ENCODE measurements at places on chromosomes 1 and 21. TPM values are rescaled to one million over a fixed set of nuclear protein-coding genes. Genes with fewer than 3 reads are reported as not detected.

GRCh38 chr1:173267453-173267945 lies 60.4 kb upstream of the TNFSF4 start:
- no peak for DNase-seq

DNA sequence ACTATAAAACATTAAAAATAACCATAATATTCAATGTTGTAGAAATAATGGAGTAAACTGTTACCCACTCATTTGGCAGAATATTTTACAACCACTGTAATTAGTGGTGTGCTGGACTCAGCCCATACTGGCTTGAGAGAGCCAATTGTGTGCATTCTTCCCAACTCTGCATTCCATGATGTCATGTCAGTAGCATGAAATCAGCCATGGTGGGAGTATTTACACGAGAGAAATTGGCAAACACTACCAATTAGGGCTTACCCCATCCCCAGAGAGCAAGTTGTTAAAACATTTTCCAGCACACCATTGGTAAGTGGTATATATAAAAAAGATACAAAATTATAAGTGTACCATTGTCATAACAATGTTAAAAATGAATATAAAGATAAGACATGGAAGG lies 19.1 kb upstream of the QSOX1 start:
- DNase-seq, result no peak

GRCh38 chr1:111704776-111705175 lies 34.4 kb downstream of the INKA2 start:
- DNase-seq, result peak; percentile 38

Gene FRRS1
- 1.0 TPM for polyA plus RNA-seq

Gene UBL4B
- polyA plus RNA-seq, result not detected

- no peak for DNase-seq
These were observed 20.0 kb upstream of the PADI1 start for GRCh38 chr1:17184822-17185484.

Gene HHAT
- polyA plus RNA-seq, result 3.9 TPM

Gene DIO1
- 24.2 TPM for polyA plus RNA-seq

- peak; percentile 65 for DNase-seq
These were observed 52.1 kb downstream of the GPR161 start for GRCh38 chr1:168084396-168085231.

DNA sequence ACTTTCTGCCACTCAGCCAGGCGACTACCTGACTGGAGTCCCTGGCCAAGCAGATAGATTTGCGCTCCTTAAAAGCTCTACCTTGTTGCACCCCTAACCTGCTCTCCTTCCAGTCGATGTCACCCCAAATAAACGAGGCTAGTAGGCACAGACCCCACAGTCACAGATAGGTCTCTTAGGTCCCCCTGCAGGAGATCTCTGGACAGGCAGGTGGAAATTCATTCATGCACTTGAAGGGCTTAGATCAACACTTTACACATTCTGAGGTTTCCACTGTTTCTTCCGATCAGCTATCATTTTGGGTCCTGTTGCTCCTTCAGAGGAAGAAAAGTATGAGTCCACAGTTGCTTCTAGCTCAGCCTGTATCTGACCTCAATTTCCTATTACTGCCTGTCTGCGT lies 272.6 kb upstream of the FMN2 start:
- no peak for DNase-seq

- DNase-seq, result no peak
These were observed 1.2 kb upstream of the WARS2 start for GRCh38 chr1:119141660-119142059.

GRCh38 chr1:20413136-20413775 lies 72.8 kb downstream of the CAMK2N1 start:
- no peak for DNase-seq

Gene WDR4
- 10.1 TPM for polyA plus RNA-seq

DNA sequence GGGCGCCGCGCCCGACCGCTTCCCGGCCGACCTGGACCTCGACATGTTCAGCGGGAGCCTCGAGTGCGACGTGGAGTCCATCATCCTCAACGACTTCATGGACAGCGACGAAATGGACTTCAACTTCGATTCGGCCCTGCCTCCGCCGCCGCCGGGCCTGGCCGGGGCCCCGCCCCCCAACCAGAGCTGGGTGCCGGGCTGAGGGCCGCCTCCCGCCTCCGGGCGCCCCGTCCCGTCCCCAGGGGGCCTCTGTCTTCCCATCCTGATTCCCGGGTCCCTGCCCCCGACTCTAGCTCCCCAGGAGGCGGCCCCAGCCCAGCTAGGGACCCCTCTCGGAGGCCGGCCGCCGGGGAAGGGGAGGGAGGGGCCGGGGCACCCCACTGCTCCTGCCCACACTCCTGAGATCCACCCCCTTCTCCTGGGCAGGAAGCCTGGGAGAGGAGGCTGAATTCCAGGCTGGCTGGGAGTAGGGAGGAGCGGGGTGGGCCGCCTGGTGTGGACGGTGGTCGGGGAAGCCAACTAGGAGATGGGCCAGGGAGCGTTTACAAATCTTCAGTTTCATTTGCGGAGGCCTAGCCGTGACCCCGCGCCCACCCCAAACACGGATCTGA lies 21.4 kb downstream of the FOXO6 start:
- DNase-seq, result peak; percentile 65

- no peak for DNase-seq
These were observed 38.2 kb downstream of the ZBTB17 start for GRCh38 chr1:15937706-15938168.

All from hepatocyte (in vitro differentiated cells).